Dermis blood vessel endothelial cell (primary cell): ENCODE measurements at places on chromosomes 3 and 15.

DNA sequence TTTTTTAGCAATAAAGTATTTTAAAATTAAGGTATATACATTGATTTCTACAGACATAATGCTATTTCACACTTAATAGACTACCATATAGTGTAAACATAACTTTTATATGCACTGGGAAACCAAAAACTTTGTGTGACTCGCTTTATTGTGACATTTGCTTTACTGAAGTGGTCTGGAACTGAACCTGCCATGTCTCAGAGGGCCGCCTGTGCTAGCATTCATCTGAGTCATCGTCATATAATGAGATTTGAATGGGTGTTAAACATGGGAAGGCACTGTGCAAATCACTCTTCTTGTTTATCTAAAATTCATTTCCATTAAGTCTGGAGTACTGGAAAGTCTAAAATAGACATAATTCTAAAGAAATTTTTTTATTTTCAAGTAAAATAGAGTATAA, 12.9 kb downstream of the EIF2AK4 start:
- no peak for DNase-seq

GRCh38 chr3:52247409-52248164, 2.0 kb downstream of the PPM1M start:
- DNase-seq: no peak

- peak; percentile 86 for DNase-seq
These were observed 62.9 kb downstream of the ATG7 start for GRCh38 chr3:11335056-11335608.

DNA sequence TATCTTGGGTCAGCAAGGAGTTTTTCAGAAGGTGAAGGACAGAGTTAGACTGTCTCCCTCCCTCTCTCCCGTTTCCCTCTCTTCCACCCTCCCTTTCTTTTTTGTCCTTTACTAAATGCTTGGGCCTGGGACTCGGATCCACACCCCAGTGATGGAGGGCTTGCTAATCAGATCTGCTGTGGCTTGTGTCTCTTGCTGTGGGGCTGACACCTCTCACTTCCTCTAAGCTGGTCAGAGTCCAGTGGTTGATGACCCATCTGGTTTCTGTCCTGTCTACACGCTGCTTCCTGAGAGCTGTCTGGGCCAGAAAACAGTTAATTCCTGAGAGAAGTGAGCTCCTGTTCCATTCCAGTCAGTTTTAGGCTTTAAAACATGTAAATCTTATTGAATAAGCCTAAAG, 849 bp downstream of the TRAK1 start:
- DNase-seq: no peak

DNA sequence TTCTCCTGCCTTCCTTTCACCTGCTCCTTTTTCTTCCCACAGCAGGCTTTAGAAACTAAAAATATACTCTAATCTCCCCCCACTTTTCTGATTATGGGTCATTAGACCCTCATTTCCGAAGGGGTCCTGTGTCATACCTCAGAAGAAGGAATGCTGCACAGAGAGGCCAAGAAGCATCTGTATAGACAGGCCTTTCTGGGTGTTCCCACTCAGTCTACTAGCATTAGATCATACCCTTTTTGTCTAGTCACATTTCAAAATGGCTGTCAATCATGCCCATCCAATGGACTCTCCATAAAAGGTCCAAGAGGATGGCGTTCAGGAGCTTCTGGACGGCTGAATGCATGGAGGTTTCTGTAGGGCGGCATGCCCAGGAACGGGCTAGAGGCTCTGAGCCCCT, 192.2 kb downstream of the SUCLG2 start:
- DNase-seq: no peak

DNA sequence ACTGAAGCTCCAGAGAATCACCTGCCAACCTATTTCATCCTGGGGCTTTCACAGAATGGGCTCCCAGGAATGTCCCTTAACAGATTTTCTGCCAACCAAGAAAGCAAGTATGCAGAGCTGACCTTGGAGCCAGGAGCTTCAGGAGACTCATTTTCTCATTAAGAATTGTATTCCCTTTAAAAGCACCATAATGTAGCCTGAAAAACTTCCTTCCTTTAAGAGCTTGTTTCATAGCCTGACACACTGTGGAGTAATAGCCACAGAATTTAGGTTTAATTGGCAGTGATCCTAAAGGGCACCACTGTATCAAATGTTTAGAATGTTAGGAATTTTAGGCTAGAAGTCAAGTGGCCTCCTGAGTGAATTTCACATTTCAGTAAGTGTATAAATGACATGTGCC, 309.8 kb downstream of the GBE1 start:
- peak; percentile 55 for DNase-seq

DNA sequence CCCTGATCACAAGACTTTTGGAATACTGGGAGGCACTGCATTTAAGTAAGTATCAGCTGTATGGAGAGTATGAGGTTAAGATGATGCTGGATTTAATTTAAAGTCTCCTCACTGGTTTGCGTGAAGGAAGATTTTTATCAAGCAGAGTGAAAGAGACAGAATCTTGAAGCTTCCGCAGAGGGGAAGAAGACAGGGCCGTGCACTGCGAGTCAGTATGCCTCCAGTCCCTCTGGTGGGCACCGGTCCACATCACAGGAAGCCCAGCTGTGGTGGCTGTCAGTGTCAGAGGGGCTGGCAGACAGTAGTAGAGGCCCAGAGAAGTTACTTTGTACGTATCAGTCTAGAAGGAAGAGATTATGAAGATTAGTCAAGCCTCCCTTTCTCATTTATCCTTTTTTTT, 379.0 kb upstream of the TPRG1 start:
- no peak for DNase-seq

- no peak for DNase-seq
These were observed 49.2 kb upstream of the LRRFIP2 start for GRCh38 chr3:37223576-37223975.

- no peak for DNase-seq
These were observed 54.5 kb upstream of the ACKR4 start for GRCh38 chr3:132542577-132542976.

- DNase-seq: no peak
These were observed 21.2 kb upstream of the CLK3 start for GRCh38 chr15:74594455-74594854.

GRCh38 chr3:5644773-5645670, 457.5 kb downstream of the EDEM1 start:
- no peak for DNase-seq

DNA sequence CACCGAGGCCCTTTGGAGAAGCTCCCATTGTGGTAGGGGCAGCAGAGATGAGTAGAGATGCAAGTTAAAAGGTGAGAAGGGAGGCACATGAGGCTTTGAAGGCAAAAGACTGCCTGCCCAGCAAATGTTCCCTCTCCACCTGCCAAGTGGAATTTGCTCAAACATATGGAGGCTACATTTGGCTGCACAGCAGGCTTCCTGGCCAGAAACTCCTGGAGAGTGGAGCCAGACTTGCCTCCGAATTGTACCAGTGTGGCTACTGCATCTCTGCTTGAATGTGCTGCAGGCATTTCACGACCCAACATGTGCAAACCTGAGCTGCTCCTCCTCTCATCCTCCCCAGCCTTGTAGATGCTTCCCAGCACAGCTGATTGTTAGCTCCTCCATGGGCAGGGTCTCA, 229.2 kb downstream of the ZNF621 start:
- no peak for DNase-seq

DNA sequence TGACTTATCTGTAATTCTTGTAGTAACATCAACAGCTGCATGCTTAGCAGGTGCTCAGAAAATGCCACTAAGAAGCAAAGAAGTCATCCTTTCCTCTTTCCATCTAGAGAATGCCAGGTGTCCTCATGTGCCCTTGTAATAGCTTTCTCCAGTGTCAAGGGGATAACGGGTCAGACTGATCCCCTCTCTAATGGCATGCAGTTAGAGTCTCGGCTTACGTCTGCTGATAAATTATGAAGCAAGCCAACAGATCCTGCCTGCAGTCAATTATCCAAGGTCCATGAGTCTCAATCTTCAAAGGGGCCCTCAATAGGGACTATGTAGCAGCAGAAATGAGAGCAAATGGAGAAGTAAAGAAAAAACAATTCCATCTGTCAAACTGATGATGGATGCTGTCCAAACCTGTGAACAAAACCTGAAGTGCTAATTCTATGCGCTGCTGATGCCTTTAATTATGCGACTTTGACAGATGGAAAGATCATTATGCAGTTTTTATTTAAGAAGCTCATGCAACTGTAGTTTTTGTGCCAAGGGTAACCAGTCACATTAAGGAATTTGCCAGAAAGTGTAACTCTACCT, 162.8 kb upstream of the PEX5L start:
- DNase-seq: no peak

GRCh38 chr15:26521130-26521529, 251.7 kb downstream of the GABRB3 start:
- DNase-seq: no peak

GRCh38 chr15:85793641-85794597, 806 bp downstream of the KLHL25 start:
- DNase-seq: peak; percentile 51

- DNase-seq: no peak
These were observed 32.6 kb upstream of the THUMPD3 start for GRCh38 chr3:9330166-9330703.

DNA sequence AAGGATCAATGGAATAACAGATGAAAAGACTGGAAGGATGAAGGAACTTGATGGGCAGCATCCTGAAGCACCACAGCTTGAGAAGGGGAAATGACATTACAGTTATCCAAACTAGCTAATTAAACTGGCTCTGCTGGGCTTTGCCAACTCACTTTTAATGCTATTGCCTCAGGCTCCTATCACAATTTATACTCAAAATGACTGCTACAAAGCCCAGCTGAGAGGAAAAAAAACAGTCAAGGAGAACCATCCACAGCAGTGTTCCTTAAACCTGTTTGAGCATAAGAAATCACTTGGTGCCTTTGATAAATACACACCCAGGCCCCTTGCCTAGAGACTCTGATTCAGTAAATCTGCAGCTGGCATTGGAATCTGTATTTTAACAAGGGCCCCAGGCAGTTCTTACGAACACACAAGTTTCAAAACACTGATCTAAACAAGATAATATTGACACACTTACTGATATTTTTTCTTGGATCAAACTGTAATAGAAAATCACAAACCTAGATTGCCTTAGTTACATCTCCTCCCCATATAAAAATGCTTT, 85.8 kb downstream of the MB21D2 start:
- DNase-seq: no peak

GRCh38 chr3:8574040-8574669, 70.4 kb downstream of the SSUH2 start:
- no peak for DNase-seq

DNA sequence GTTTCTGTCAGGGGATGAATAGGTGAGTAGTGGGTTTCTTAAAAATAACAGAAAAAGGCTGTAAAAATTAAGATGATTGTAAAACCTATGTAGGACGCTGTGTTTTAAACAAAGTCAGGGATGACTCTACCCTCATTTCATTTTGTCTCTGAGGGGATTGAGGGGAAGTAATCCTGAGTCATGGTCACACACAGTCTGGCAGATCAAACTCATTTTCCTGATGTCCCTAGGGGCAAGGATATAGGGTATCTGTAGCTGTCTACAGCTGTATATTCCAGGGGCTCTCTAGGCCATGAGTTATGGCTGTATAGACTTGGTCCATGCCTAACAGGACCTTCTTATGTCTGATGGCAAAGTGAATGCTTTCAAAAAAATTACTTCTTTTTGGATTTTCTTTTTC, 421.1 kb downstream of the PDCD6IP start:
- peak; percentile 35 for DNase-seq

- DNase-seq: no peak
These were observed 39.1 kb downstream of the MAGI1 start for GRCh38 chr3:65999606-66000005.

DNA sequence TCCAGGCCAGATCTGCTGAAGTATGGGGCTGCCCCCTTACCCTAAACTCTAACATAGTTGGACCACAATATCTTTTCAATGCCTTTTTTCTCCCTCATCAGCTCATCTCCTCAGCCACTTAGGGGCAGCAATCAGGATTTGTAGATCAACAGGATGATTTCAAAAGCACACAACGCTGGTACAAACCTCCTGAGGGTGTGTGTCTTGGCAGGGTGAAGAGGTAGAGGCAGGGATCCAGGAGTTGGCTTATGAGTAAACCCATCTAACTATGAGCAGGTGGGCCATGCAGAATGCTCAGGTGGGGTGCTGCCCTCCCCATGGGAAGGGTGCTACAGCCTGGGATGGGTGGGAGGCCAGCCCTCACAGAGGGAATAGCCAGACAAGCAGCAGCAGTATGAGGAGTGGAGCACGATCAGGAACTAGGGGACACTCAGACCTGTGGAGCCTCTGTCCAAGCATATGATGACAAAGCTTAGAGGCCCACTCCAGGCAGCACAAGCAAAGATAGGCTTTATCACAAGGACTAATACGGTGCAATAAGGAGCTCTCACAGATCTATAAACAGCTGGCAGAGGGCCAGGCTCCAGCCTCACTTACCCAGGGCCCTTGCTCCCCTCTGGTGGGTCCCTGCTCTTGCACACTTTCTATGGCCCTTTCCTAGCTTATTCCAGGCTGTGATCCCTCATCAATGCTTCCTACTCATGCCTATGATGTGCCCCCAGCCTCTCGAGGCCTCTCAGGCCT, 32.2 kb downstream of the IL20RB start:
- no peak for DNase-seq

DNA sequence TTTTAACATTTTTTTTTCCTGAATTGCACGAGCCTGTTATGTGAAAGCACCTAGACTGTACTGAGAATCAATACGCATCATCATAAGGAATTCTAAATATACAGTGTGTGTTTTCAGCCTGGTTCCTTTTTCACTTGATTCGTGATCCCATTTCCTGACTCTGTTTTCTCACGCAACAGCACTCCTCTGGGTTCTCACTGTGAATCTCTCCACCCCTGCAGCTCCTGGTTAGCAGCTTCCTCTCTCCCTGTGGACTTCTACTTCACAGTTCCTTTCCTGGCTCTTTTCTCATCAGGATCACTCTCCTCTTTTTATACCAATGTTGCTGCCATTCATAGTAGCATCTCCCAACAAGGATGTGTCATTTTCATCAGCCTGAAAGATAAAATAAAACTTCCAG, 297.2 kb downstream of the CADM2 start:
- no peak for DNase-seq

GRCh38 chr3:4983739-4984510, 4.7 kb downstream of the BHLHE40 start:
- peak; percentile 75 for DNase-seq

GRCh38 chr15:79060175-79060574, 30.4 kb downstream of the RASGRF1 start:
- no peak for DNase-seq

DNA sequence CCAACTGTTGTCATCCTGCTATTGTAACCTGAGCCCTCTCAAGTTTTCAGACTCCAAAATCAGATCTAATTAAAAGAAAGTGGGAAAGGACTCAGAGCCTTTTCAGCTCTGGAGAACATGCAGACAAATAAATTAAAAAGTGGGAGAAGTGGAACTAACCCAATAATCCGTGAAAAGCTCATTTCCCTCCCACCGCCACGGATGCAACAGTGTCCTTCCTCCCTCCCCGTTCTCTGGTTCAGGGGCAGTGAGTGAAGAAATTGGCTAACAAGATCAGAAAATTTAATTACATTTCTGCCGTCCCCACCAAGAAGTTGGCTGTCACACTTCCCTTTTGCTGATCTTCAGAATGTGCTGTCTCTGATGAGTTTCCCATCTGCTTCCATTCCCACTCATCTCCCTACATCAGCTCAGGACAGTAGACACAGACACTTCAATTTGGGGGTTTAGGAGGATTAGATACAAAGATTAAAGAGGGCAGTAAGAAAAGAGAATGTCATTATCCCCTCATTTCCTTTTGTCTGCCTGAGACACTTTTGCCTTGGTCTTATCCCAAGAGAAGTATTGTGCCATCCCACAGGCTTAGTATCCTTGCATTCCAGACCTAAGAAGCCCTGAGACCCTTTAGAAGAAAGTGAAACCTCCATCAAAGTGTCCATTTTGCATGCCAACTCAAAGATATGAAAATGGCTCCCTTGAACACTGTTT, 335.7 kb upstream of the PPP2R3A start:
- DNase-seq: no peak
